ENCODE measurements at places on chromosomes 3 and 15.

GRCh38 chr3:129404610-129405009, 23.8 kb downstream of the EFCAB12 start:
- DNase-seq = no peak

DNA sequence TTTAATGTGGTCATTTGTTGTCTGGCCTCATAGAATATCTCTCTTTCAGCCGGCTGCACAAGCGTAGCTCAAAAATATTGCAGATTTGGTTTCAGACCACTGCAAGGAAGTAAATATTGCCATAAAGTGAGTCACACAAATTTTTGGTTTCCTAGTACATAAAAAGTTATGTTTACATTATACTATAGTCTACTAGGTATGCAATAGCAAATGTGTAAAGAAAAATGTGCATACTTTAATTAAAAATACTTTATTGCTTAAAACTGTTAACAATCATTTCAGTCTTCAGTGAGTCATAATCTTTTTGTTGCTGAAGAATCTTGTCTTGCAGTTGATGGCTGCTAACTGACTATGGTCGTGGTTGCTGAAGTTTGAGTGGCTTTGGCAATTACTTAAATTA, 425.1 kb upstream of the ROBO1 start:
- DNase-seq = no peak

GRCh38 chr3:38141952-38142273, 3.5 kb downstream of the MYD88 start:
- DNase-seq = no peak

DNA sequence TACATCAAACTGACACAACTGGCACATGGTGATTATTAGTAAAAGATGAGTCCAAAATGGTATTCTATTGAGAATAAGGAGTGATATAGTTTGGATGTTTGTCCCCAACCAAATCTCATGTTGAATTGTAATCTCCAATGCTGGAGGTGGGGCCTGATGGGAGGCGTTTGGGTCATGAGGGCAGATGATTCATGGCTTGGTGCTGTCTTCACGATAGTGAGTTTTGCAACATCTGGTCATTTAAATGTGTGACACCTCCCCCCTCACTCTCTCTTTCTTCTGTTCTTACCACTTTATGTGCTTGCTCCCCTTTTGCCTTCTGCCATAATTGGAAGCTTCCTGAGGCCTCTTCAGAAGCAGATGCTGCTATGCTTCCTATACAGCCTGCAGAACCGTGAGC, 90.6 kb downstream of the RSL24D1 start:
- DNase-seq = no peak

- no peak for DNase-seq
These were observed 3.7 kb downstream of the PAK6 start for GRCh38 chr15:40242601-40243000.

DNA sequence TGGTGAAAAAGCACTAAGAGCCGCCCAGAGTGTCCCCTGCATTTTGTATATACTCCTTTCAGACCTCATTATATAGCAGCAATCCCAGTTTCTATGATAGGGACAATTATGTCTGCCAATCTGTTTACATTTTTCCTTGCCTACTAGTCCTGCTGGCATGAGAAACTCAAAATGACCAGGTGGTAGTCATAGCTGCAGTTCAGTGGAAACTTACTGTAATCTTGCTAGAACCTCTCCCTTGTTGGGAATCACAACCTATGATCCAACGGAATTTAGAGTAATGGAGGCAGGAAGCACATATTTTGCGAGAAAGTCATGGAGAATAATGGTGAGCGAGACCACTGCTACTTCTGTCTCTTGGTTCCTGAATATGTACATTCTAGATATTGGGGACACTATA, 28.6 kb upstream of the MINAR1 start:
- DNase-seq = no peak

GRCh38 chr15:48500595-48500994, 144.9 kb downstream of the FBN1 start:
- DNase-seq = no peak

- no peak for DNase-seq
These were observed 47.7 kb downstream of the MECOM start for GRCh38 chr3:169615833-169616232.

DNA sequence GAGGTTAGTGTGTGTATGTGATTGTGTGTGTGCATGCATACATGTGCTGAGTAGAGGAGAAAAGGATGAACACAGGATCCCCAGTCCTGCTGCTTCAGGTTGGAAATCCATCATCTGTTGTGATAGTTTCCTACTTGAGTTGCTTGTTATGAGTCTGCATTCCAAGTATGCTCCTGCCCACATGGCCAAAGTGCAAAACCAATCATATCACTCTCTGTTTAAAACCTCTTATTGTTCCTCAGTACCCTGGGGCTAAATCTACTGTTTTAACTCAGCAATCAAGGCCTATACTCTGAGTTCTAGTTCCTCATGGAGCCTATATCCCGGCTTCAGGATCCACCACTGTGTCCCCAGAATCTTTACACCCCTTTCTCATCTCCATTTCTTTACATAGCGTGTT, 139.9 kb upstream of the TLE3 start:
- DNase-seq = no peak

DNA sequence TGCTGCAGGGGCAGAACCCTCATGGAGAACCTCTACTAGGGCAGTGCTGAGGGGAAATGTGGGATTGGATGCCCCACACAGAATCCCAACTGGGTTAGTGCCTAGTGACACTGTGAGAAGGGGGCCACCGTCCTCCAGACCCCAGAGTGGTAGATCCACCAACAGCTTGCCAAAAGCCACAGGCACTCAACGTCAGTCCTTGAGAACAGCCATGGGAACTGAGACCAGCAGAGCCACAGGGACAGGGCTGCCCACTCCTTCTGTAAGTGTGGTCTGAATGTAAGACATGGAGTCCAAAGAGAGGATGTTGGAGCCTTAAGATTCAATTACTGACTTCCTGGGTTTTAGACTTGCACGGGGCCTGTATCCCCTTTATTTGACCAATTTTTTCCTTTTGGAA, 1451.5 kb downstream of the SI start:
- DNase-seq = no peak

DNA sequence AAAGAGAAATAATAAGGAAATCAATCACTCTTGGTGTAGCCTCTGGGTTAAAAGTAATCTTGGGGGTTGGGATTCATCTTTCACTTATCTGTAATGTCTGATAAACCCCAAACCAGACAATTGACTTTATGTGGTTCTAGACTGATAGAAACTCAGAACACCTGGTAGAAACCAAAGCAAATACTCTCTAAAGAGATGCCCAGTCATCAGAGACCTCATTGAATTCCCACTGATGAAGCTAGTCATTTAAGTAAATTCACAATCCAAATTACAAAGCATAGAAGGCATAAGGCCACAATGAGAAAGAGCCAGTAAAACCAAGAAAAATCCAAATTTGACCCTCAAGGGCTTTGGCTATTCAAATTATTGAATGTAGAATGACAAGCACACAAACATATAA, 250.6 kb downstream of the MBNL1 start:
- no peak for DNase-seq

Data from WERI-Rb-1 (cell line).